ENCODE measurements at places on chromosomes 6 and 20. TPM values are rescaled to one million over a fixed set of nuclear protein-coding genes. Genes with fewer than 3 reads are reported as not detected.

GRCh38 chr20:49705358-49705757, 8.3 kb downstream of the B4GALT5 start:
- H3K27me3 ChIP-seq, result no peaks in the 10 kb centered on the region
- DNase-seq, result no peak
- H3K4me1 ChIP-seq, result peaks cover 84% of the 10 kb centered on the region
- no peak overlapping the region for H3K27ac ChIP-seq
- H3K36me3 ChIP-seq, result no peaks in the 10 kb centered on the region

CFAP206 gene
- 0.23 TPM for total RNA-seq

DNA sequence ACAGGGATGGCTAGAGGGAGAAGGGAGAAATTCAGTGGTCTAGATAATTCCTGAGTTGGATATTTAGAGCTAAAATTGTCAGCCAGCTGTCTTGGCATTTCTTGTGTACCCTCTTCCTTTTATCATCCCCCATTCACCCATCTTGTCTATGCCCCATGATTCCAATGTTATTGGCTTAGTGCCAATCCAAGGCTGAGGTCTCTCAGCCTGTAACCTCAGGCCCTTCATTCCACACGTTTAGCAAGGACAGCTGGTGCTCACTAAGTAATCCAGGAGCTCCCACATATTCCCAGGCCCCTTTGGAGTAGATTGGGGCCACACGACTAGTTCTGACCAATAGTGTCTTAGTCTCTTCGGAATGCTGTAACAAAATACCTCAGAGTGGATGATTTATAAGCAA, 112.4 kb upstream of the ATXN1 start:
- DNase-seq, result no peak
- H3K4me1 ChIP-seq, result no peaks in the 10 kb centered on the region
- H3K27ac ChIP-seq, result no peak overlapping the region
- no peaks in the 10 kb centered on the region for H3K36me3 ChIP-seq
- H3K4me3 ChIP-seq, result no peak overlapping the region
- H3K27me3 ChIP-seq, result no peaks in the 10 kb centered on the region

- H3K27me3 ChIP-seq, result no peaks in the 10 kb centered on the region
- H3K4me1 ChIP-seq, result no peaks in the 10 kb centered on the region
- H3K4me3 ChIP-seq, result no peak overlapping the region
- DNase-seq, result no peak
Observed at GRCh38 chr6:10101551-10102252, 313.2 kb downstream of the TFAP2A start.

DNA sequence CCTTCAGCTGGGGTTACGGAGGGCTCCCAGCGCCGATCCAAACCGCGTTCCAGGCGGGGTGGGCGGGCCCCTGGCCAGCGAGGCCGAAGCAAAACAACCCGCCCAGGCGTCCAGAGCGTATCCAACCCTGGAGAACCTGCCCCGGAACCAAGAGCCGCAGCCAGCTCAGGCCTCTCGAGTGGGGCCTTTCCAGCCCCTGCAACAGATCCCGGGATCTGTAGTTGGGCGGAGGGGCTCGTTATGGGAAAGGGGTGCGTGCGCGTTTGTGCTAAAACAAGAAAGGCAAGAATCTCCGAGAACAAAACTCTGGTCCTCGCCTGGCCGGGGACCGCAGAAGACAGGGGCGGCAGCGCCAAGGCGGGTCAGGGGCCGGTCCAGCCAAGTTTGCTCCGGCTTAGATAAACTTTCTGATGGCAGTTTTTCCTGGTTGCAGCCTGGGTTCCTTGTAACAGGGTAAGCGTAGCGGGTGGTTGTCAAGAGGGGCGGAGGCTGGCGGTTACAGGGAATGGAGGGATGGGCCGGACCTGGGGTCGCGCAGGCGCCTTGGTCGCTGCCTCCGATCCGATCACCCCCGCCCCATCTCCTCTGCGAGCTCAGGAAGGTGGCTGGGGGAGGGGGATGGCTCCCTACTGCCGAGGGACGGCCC, 448 bp upstream of the RIN2 start:
- peak overlapping the region; percentile 92 for H3K4me3 ChIP-seq
- H3K27ac ChIP-seq, result peak overlapping the region; percentile 90
- no peaks in the 10 kb centered on the region for H3K36me3 ChIP-seq
- peak; percentile 95 for DNase-seq
- H3K27me3 ChIP-seq, result no peaks in the 10 kb centered on the region

Measured in esophagus muscularis mucosa (tissue), 4 donors.